ENCODE measurements at places on chromosomes 1 and 21.
A peak's percentile ranks its signal among the peaks of the same experiment; 100 is the strongest.

DNA sequence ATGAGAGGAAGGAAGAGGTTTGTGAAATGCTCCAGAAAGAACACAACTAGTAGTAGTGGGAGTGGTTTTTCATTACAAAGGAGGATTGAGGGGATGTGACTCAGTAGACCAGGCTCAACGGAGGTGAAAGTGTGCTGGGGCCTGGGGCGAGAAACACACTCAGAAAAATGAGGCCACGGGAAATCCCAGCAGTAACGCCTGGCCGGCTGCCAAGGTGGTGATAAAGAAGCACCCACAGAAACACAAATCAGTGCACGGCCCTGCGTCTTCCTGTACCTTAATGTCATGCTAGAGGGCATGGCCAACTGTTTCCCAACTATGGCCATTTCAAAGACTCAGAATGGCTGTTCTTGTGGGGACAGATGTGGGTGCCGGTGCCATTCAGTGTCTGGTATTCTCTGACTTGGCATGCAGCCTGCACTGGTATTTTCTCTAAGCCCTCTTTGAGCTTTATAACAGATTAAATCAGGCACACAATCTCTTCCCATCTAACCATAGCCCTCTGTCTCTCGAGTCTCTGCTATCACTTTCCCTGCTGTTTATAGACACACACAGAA is 38.2 kb downstream of the URB2 start:
- DNase-seq, result peak; percentile 54

GRCh38 chr1:33615546-33615945 is 143.1 kb downstream of the ZSCAN20 start:
- DNase-seq, result no peak

- DNase-seq, result no peak
Observed at GRCh38 chr1:24868016-24868875, 61.8 kb downstream of the RUNX3 start.

- no peak for DNase-seq
Observed at GRCh38 chr1:212700892-212701819, 1.5 kb upstream of the BATF3 start.

- DNase-seq, result no peak
Observed at GRCh38 chr1:172219966-172220365, 200.5 kb upstream of the C1orf105 start.

- no peak for DNase-seq
Observed at GRCh38 chr1:108011295-108011694, 46.3 kb upstream of the VAV3 start.

- peak; percentile 24 for DNase-seq
Observed at GRCh38 chr1:58652651-58653184, 47.1 kb downstream of the MYSM1 start.

- DNase-seq, result no peak
Observed at GRCh38 chr1:201504799-201505502, 2.0 kb downstream of the CSRP1 start.

- no peak for DNase-seq
Observed at GRCh38 chr1:156376146-156376545, 7.1 kb downstream of the RHBG start.

DNA sequence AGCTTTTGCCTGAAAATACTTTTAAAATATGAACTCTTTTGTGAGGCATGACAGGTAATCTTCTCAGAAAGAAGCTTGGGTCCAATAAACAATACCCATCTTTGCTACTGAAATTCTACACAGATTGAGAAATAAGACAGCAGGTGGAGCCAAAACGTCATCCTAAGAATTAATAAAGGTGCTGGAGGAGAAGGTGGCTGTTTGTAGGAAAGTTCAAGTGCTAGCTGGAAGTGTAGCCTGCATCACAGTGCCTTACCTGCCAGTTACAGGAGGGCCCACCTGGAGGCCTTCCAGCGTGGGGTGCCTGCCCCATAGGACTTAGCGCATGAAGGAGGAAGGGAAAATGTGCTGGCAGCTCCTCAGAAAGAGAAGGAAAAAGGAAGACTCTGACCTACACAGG is 93.7 kb downstream of the TTC3 start:
- DNase-seq, result no peak

All from stimulated activated CD8-positive, alpha-beta memory T cell treated with anti-CD3 and anti-CD28 coated beads, Interleukin-4, amount 100 ng/mL, for 1 hour (primary cell).